ENCODE measurements at places on chromosomes 5 and 9.

DNA sequence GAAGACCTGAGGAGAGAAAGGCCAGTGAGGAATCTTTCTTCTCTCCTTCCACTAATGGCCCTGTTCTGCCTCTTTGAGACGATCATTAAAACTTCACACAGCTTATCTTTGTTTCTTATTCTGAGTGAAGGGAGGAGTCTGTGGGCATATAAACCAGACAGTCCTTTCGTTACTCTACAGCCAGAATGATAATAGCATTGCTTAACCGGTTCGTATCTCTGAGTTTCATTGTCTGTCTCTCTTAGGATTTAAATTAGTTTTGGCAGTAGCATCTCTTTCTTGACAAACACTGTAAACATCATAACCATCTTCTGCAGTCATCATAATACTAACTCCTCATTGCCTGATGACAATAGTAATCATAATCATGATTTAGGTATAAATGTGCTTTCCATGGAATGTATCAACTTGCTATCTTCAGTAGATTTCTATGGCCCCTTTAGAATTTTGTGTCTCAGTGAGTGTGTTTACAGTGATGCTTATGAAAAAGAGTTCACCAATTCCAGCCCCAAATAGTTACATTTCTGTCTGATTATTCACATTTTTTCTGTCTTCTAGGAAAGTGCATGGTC, 618.8 kb upstream of the KLF4 start:
- no peak for DNase-seq

- DNase-seq, result peak; percentile 72
These were observed 8.7 kb upstream of the SLC2A8 start for GRCh38 chr9:127388037-127388855.

- DNase-seq, result no peak
These were observed 68.0 kb upstream of the MAMDC2 start for GRCh38 chr9:69975681-69976080.

DNA sequence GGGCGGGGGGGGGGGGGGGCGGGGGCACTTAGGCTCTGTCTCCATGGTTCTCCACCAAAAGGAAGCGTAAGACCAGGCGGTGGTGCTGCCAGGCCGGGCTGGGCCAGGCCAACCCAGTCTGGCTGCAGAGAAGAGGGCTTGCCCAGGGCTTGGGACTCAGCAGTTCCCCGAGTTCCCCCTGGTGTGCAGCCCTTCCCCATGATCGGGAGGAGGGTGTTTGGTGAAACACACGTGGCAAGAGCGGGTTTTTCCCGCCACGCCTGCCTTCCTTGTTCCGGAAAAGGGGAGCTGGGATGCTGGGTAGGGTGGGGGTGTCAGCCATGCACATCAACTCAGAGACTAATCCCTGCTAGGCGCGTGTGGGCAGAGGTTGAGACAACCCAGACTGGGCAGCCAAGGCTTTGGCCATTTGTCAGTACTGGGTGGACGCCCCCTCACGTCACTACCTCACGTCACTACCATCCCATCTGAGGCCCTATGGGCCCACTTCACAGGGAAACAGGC, 32.9 kb downstream of the PRRX2 start:
- DNase-seq, result no peak

GRCh38 chr5:59543821-59544442, 349.6 kb downstream of the PDE4D start:
- DNase-seq, result no peak

- no peak for DNase-seq
These were observed 7.5 kb upstream of the RALGPS1 start for GRCh38 chr9:126907058-126907457.

DNA sequence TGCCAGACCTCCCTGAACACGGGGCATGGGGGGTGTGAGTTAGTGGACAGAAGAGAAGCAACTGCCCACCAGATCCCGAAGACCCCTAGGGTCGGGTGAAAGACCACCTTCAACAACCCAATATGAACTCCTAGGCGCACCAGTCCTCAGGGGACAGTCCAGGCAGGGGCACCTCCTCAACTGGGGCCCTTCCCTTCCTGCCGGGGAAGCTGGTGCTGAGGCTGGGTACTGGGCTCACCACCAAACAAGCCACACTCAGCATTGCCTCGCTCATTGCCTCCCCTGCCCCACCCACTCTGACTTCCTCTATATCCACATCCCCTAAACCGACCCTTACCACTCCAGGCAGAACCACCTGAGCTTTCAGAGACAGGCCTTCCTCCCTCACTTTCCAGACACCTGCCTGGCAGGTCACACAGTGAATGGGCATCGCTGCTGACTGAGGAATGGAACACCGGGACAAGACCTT, 42.5 kb downstream of the SEMA4D start:
- no peak for DNase-seq

GRCh38 chr5:98474216-98474615, 299.2 kb upstream of the RGMB start:
- no peak for DNase-seq

GRCh38 chr9:92429836-92430235, 5.6 kb upstream of the OMD start:
- no peak for DNase-seq
